Bone marrow (tissue), 2 donors: ENCODE measurements at places on chromosomes 4 and X.

GRCh38 chr4:2787230-2788100 is 5.4 kb upstream of the SH3BP2 start:
- peak; percentile 69 for DNase-seq

- DNase-seq, result no peak
These were observed 120.1 kb downstream of the AFF1 start for GRCh38 chr4:87054900-87055299.

DNA sequence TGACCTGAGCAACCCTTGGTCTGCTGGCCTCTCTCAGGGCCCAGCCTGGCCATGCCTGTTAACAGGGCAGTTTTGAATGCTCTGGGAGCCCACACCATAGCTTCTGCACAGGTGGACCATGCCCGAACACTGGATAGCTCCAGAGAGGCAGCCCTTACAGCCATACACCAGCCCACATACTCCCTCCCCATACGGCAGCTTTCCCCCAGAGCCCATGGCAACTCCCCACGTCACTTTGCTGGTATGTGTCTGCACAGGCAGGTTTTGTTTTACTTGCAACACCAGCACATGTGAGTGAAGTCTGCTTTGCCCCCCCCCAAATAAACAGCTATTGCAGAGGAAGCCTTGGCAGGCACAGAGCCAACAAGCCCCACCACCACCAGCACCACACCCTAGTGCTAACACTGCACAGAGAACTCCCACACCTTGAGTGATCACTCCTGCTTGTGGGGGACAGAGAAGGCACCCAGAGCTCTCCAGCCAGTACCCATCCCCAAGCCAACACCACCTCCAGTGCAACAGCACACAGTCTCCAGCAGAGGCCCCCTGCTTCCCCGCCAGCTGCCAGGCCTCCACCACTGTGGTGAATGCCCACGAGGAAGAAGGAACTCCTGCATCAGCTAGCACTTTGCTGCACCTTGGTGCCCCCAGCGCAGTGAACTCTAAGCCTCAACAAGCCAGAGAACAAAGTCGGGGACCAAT is 87.3 kb downstream of the STPG2 start:
- DNase-seq, result no peak

DNA sequence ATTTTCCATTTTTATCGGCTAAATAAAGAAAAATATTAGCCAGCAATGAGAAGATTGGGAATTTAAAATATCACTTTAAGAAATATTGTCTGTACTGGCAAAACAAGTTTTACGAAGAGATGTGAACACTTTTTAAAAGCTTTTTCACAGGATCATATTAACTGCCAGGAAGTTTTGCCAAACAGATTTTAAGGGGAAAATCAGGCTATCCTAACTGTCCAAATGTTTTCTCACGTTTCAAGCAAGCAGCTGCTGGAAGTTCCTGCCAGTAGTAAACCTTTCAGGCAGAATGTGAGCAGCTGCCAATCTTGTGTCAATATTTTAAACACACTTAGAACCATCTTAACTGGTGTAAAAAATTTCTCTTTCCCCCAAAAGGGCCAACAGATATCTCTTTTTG is 101.1 kb downstream of the ADGRL3 start:
- DNase-seq, result no peak

DNA sequence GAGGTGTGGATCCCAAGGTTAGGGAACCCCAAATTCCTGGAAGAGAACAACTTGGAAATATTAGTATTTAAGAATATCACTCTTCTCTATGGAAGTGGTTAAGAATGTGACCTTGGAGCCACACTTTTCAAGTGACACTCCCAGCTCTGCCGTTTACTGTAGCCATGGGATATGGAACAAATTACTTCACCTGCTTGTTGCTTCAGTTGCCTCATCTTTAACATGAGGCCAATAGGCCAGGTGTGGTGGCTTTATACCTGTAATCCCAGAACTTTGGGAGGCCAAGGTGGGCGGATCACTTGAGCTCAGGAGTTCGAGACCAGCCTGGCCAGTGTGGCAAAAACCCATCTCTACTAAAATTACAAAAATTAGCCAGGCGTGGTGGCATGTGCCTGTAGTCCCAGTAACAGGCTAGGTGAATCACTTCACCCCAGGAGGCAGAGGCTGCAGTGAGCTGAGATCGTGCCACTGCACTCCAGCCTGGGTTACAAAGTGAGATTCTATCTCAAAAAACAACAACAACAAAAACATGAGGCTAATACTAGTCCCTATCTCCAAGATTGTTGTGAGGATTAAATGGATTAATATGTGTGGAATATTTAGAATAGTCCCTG is 13.0 kb downstream of the IL13RA1 start:
- no peak for DNase-seq

GRCh38 chrX:10619425-10620046 is 849 bp downstream of the MID1 start:
- DNase-seq, result no peak

GRCh38 chr4:87058356-87059073 is 123.7 kb downstream of the AFF1 start:
- DNase-seq, result no peak

- DNase-seq, result peak; percentile 35
These were observed 788 bp downstream of the SAP30 start for GRCh38 chr4:173371292-173372192.

DNA sequence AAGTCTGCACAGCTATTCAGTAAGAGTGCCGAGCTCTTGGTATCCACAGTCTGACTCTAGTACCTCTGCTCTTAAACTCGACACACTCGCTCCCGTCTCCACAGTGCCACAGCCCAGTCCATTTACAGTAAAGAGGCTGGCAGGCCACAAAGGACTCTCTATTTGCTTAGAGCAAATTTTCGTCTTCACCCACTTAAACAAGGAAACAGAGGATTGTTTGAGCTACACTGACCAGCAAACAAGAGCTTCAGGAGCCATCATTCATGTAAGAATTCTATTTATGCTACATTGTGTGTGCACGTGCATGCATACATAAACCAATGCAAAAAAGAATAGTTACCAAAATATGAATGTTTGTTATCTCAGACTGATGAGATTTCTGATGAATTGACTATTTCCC is 290.2 kb downstream of the USP46 start:
- DNase-seq, result no peak

DNA sequence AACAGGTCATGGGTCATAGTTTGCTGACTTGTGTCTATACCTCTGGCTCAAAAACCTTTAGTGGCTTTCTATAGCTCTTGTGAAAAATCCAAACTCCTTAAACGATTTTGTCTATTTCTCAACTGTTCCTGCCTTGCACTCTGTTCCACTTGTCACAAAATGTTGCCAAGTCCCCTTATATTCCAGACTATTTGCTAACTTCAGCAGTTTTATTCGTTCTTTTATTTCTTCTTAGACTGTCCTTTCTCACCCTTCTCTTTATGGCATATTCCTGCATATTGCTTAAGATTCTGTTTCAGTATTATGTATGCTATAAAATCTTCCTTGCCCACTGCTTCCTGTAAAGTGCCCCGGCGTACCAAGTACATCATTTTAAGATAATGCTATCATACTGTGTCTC is 80.8 kb downstream of the RAB28 start:
- no peak for DNase-seq

GRCh38 chr4:118967393-118967792 is 78.7 kb downstream of the SYNPO2 start:
- no peak for DNase-seq

GRCh38 chrX:40172401-40173142 is 74.8 kb upstream of the BCOR start:
- DNase-seq, result peak; percentile 28

GRCh38 chr4:6644792-6645530 is 4.5 kb downstream of the MRFAP1 start:
- DNase-seq, result no peak

- no peak for DNase-seq
These were observed 77.6 kb downstream of the HDAC8 start for GRCh38 chrX:72495046-72495445.

- no peak for DNase-seq
These were observed 176.9 kb upstream of the SCML1 start for GRCh38 chrX:17560385-17560784.

GRCh38 chrX:113369056-113369455 is 528.4 kb upstream of the AMOT start:
- no peak for DNase-seq

- no peak for DNase-seq
These were observed 331.1 kb upstream of the CPEB2 start for GRCh38 chr4:14671146-14671545.
